COR-L47 (cell line): ENCODE measurements at places on chromosomes 2 and 18.

DNA sequence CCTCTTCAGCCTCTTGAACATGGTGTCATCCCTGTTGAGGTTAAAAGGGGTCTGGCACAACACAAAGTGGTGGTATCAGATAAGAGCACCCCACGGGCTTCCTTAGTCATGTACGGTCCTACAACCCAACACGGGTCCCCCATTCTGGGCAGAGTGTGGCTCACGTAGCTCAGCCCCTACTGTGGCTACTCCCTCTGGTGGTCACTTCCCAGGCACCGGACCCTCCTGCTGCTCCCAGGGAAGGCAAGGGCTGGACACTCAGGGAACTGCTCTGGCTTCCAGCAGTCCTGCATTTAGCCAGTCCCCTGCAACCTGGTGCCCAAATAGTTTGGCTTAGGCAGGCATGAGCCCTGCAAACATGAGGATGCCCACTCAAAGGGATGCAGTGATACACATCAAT, 58.6 kb downstream of the GALNT14 start:
- peak; percentile 21 for DNase-seq

DNA sequence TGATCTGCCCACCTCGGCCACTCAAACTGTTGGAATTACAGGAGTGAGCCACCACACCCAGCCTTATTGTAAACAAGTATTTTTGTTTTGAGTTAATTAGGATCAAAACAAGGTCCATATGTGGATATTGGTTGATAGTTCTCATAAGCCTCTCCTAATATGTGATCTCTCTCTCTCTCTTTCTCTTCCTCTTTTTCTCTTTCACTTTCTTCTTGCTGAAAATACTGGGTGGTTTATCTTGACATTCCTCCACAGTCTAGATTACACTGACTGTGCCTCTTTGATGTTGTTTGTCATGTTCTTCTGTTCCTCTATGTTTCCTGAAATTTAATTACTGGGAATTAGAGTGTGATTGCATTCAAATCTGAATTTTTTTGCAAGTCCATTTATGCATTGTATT, 547.5 kb upstream of the NRXN1 start:
- DNase-seq: no peak

DNA sequence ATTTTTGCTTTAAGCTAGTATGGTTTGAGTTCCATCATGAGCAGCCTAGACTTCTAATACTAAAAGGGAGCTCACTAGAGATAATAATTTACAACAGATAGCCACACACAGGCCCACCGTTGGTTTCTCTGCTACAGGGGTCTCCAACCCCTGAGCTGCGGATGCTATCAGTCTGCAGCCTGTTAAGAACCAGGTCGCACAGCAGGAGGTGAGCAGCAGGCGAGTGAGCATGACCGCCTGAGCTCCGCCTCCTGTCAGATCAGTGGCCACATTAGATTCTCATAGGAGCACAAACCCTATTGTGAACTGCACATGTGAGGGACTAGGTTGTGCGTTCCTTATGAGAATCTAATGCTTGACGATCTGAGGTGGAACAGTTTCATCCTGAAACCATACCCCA, 150.6 kb downstream of the HRH4 start:
- no peak for DNase-seq

GRCh38 chr2:45024600-45025291, 15.5 kb upstream of the SIX2 start:
- DNase-seq: no peak

GRCh38 chr2:197261808-197262226, 48.8 kb downstream of the ANKRD44 start:
- DNase-seq: no peak
